ENCODE measurements at places on chromosomes 5 and 9.

DNA sequence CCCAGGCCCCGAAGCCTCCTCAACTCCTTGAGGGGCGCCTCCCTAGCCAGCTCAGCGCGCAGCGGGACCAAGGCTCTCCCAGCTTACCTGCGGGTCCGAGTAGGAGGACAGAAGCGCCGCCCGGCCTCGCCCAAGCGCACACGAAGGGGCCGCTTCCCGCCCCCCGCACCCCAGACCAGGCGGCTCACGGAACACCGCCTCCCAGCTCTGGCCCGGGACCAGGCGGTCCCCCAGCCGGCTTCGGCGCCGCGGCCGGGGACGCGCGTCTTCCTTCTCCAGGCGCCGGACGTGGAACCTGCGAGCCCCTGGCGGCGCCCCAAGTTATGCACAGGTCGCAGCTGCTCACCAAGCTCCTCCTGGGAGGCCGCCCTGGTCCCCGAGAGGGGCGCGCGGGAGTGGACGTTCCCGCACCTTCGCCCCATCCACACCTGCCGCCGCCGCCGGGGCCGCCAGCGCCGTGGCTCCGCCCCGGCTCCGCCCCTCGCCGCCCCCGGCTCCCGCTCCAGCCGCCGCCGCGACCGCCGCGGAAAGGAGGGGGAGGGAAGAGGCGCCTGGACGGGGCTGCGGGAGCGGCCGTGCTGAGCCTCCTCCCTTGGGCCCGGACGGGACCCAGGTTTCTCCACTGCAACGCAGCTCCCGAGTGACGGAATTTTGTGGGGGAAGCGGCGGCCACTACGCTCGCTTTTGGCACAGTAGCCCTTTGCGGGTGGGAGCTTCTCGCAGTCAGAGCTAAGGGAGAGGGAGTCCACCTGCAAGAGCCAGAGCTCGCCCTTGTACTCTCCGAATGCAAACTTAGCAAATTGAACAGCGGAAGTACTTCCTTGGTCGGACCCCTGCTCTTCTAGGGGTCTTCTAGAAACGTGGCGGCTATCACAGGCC is 77.5 kb upstream of the IFNE start:
- DNase-seq, result no peak

DNA sequence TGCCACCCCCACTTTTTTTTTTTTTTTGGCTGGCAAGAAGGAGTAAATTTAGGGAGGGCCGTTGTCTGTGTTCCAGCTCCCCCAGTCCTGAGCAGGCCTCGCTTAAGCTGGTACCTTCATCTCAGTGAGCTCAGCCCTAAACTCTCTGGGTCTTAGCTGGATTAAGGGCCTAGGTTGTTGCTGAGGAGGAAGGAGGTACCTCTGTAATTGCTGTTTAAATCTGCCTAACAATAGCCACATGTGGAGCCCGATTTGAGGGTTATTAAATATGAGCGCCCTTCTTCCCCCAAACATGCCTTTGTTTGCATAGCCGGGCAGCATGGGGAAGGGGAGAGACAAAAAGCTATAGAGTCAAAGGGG is 179.0 kb upstream of the PITX1 start:
- no peak for DNase-seq

DNA sequence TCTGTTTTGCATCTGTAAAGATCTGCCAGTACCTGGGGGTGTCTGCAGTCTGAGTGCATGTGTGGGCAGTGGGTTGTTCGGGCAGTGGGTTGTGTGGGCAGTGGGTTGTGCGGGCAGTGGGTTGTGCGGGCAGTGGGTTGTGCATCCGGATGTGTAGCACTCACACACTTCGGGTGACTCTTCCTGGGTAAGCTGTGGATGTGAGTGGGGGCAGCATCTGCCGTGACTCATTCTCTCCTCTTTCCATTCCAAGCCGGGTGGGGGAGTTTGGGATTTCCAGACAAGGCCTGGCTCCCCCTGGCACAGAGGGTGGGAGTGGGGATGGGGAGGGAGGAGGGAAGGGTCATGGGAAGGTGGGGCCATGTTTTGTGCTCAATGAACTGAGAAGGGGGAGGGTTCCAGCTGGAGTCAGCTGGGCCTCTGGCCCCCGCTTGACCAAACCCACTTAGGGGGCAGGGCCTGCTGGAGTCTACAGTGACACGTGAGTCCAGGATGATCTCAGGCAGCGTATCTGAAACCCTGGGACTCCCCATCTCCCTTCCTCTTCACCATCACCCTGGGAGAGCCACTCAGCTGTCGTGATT is 8.3 kb downstream of the CRB2 start:
- DNase-seq, result no peak

DNA sequence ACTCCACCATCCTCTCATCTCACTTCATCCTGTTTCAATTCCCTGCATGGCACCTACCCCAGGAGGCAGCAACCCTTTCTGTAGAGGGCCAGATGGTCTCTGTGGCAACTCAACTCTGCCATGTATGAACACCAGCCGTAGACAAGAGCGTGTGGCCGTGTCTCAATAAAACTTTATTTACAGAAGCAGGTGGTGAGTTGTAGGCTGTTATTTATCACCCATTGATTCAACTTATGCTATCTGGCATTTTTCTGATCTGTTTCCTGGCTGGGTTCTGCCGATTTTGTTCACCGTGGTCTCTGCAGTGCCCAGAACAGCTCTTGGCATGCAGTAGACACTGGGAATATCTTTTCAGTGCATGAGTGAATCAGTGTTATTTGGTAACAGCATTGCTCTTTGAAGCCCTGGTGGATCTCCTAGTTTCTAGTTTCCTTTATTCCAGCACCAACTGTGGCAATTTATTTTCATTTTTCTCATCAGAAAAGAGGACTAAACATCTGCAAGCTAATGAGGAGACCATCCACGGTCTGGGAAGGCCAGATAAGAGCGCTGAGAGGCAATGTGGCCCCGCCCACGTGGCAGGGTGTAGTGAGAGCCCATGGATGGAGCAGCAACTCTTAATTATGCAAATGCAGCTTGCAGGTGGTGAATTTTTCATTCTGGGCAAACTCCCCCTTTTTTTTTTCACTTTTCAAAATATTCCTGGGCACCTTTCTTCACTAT is 77.9 kb downstream of the CTSL start:
- DNase-seq, result no peak

DNA sequence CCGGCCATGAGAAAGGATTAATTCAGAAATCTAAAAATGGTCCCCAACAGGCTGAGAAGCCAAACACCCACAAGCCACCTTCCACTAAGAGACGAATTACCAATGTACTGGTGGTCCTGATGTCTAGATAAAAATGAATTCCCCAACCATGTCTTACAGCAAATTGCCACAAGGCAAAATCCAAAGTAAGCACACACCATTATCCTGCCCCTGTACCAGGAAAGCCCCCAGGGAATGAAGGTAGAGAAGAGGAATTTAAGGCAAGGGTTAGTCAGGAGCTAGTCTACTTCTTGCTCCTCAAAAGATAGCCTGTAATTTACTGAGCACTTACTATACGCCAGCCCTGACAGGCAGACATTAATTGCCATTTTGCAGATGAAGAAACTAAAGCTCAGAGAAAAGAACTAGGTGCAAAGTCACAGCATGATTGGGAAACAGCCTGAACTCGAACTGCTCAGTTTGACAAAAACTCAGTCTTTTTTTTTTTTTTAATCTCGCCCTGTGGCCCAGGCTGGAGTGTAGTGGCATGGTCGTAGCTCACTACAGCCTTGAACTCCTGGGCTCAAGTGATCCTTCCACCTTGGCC is 64.3 kb downstream of the RAPGEF1 start:
- DNase-seq, result no peak

- no peak for DNase-seq
Observed at GRCh38 chr9:128727640-128728248, 3.8 kb upstream of the ZDHHC12 start.

- DNase-seq, result no peak
Observed at GRCh38 chr5:52801329-52801728, 13.6 kb downstream of the ITGA1 start.

GRCh38 chr5:157961896-157962590 is 103.1 kb upstream of the CLINT1 start:
- no peak for DNase-seq

GRCh38 chr9:98108531-98109031 is 10.4 kb downstream of the TRIM14 start:
- DNase-seq, result no peak

DNA sequence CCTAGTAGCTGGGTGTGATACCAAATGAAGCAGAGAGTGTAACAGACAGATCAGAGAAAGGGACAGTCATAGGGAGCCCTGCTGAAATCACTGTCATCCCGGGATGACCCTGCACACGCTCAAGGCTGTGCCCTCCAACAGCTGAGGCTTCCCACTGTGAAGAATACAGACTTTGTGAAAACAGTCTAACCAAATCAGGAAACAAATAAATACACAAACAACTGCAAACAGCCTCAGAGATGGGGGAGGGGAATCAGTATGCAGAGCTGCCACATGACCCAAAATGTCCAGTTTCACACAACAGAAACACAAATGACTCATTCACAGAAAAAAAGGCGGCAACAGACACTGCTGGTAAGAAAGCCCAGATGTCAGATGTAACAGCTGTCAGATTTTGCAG is 101.9 kb downstream of the ADAMTS2 start:
- DNase-seq, result no peak

- DNase-seq, result no peak
Observed at GRCh38 chr9:15243081-15243480, 63.9 kb downstream of the TTC39B start.

DNA sequence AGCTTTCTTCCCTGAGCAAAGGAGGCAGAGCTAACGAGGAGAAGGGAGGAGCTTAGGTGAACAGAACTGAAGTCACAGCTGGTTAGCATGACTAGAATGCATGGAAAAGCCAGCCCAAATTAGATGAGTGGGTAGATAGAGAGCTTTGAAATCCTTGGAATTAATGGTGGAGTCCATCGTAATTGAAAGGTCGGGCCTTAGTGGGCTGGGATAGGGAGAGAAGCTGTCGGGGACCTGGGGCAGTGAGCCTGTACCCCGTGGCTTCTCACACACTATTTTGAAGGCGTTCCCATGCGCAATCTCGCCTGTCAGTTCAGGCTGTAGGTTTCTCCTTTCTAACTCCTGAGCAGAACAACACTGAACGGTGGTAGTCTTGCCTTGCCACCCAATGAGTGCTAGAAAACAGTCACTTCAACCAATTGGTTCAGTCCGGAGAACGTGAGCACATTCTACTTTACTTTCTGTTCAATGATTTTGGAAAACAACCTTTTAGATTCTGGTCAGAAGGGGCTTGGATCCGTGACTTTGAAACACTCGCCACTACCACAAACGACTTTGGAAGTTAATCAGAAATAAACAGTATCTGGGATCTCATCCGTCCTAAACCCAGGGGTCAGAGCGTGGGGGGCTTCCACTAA is 655 bp upstream of the RAI14 start:
- DNase-seq, result peak; percentile 0
